ENCODE measurements at places on chromosomes 2 and 18.

GRCh38 chr2:74414881-74415761, 6.3 kb downstream of the C2orf81 start:
- no peak for DNase-seq

GRCh38 chr2:195664528-195664927, 7.5 kb downstream of the SLC39A10 start:
- no peak for DNase-seq

- DNase-seq = no peak
Observed at GRCh38 chr2:176104316-176105077, 2.6 kb upstream of the HOXD11 start.

- no peak for DNase-seq
Observed at GRCh38 chr2:69201259-69201658, 185.8 kb downstream of the GFPT1 start.

- DNase-seq = no peak
Observed at GRCh38 chr2:30472326-30472725, 25.3 kb downstream of the LCLAT1 start.

DNA sequence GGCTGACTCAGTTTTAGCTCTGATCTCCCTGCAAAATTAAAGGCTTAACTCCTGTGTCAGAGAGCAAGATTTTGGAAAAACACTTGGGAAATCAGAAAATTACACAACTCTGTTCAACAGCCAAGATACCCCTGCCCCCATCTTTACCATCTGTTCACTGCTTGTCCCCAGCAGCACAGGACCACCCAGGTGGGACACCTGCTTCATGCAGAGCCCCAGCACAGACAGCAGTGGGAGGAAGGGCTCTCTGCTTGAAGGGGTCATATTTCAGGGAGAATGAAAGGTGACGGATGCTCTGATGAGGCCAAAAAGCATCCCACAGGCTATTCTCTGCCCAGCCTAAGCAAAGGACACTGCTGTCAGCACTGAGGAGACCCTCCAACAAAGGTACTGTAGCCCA, 584.6 kb upstream of the KLHL29 start:
- DNase-seq = no peak

- no peak for DNase-seq
Observed at GRCh38 chr2:79591281-79591680, 78.4 kb downstream of the CTNNA2 start.

- no peak for DNase-seq
Observed at GRCh38 chr2:127619877-127620705, 25.9 kb upstream of the GPR17 start.

GRCh38 chr2:132974467-132975095, 304.6 kb upstream of the LYPD1 start:
- no peak for DNase-seq

GRCh38 chr18:57008001-57008686, 138.7 kb upstream of the BOD1L2 start:
- no peak for DNase-seq

- no peak for DNase-seq
Observed at GRCh38 chr2:118693287-118693822, 154.1 kb downstream of the EN1 start.
